ENCODE measurements at places on chromosomes 12 and 14.

GRCh38 chr12:9760120-9760519, 581 bp downstream of the CD69 start:
- no peak for DNase-seq

DNA sequence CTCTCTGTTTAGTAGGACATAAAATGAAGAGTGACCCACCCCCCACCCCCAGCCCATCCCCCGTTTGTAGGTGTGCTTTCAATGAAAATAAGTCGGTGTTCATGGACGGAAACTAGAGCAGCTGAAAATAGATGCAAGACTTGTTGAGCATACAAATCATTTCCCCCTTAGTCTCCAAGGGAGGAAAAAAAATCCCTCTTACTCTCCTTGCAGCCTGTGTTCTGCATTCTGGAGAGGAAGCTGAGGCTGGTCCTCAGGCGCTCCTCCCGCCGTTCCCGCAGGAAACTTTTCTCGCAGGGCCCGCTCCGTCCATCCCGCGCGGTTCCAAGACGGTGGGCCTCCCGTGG, 259.0 kb upstream of the E2F7 start:
- DNase-seq: no peak

DNA sequence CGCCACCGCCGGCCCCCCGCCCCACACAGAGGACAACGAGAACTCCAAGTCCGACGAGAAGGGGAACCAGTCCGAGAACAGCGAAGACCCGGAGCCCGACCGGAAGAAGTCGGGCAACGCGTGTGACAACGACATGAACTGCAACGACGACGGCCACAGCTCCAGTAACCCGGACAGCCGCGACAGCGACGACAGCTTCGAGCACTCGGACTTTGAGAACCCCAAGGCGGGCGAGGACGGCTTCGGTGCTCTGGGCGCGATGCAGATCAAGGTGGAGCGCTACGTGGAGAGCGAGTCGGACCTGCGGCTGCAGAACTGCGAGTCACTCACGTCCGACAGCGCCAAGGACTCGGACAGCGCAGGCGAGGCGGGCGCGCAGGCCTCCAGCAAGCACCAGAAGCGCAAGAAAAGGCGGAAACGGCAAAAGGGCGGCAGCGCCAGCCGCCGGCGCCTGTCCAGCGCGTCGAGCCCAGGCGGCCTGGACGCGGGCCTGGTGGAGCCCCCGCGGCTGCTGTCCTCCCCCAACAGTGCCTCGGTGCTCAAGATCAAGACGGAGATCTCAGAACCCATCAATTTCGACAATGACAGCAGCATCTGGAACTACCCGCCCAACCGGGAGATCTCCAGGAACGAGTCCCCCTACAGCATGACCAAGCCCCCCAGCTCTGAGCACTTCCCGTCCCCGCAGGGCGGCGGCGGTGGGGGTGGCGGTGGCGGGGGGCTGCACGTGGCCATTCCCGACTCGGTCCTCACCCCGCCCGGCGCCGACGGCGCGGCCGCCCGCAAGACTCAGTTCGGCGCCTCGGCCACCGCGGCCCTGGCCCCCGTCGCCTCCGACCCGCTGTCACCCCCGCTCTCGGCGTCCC, 150.9 kb downstream of the EGLN3 start:
- DNase-seq: peak; percentile 16

GRCh38 chr14:105250986-105251385, 2.7 kb downstream of the BTBD6 start:
- DNase-seq: no peak

- peak; percentile 62 for DNase-seq
Observed at GRCh38 chr12:98653866-98654493, 8.9 kb downstream of the APAF1 start.

DNA sequence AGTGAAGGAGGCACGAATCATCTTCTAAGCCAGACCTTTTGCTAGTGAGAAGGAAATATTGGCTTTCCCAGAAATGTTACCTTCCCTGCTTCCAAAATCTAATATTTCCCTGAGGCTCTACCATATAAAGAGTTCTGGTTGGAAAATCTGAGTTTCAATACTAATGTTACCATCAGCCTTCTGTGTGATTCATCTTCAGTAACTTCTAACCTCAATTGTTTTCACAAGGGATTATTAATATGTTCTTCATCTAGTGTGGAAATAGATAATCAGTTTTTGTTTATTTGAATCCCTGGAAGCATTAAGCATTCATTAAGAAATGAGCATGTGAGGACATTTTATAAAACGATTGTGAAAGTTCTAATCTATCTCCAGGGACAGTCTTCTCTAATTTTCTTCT, 720.9 kb downstream of the AACS start:
- DNase-seq: no peak

- peak; percentile 75 for DNase-seq
Observed at GRCh38 chr14:72723858-72724530, 169.9 kb downstream of the DPF3 start.

- no peak for DNase-seq
Observed at GRCh38 chr14:93520053-93520607, 89.4 kb downstream of the UNC79 start.

DNA sequence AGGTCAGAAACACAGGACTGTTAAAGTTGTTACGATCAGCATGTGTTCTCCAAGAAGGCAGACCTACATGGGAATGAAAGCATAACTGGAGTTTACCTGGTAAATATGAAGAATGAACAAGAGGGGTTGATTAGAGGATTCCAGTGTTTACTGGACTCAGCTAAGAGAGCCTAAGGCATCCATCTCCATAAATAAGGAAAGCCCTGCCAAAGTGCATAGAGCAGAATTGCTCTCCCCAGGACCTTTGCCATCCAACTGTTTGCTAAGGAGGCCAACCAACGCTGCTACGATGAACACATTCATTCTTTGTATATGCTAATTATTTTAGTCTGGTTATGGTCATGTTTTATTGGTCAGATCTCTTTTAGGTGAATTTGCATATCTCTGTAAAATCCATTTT, 17.1 kb upstream of the PAWR start:
- no peak for DNase-seq

GRCh38 chr12:92208613-92209121, 63.0 kb upstream of the BTG1 start:
- peak; percentile 88 for DNase-seq

Data from fibroblast of skin of back (primary cell).